Right renal cortex interstitium (tissue), 3 donors: ENCODE measurements at places on chromosomes 1 and 21. TPM values are rescaled to one million over a fixed set of nuclear protein-coding genes. Genes with fewer than 3 reads are reported as not detected.

Gene RPS27
- 3,620 TPM for polyA plus RNA-seq

Gene TCP10L
- polyA plus RNA-seq, result 1.5 TPM

Gene KTI12
- 6.1 TPM for polyA plus RNA-seq

Gene ERICH3
- polyA plus RNA-seq, result 0.67 TPM

Gene CELA2A
- polyA plus RNA-seq, result 0.35 TPM

Gene KRTAP7-1
- polyA plus RNA-seq, result not detected

Gene BARHL2
- polyA plus RNA-seq, result not detected

Gene ELAVL4
- 3.7 TPM for polyA plus RNA-seq

Gene TEX38
- 0.53 TPM for polyA plus RNA-seq

Gene PLEKHA6
- polyA plus RNA-seq, result 45.2 TPM

DNA sequence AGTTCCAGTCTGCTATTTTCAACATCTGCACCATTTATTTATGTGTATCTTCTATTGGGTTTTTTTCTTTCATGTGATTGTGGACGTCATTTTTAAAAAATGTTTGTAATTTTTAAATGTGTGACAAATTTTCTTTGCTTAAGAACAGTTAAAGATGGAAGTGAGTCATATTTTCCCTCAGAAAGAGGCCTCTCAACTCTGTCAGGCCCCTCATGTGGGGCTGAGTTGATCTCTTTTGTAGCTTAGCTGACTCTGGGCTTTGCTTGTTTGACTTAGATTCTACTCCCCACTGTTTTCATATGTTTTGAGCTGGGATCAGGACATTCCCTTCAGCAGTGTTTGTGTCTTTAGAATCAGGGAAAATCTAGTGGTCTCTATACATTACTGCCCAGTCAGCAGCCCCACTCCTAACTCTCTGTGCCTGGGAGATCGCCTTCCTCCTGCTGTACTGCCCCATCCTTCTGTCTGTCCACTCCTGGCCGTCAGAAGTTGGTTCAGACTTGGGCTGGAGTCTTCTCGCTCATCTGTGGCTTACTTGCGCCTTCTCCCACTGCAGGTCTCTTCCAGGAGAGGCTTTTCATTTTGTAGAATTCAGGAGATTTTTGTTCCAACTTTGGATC lies 137.4 kb downstream of the DYRK1A start:
- no peak for DNase-seq

DNA sequence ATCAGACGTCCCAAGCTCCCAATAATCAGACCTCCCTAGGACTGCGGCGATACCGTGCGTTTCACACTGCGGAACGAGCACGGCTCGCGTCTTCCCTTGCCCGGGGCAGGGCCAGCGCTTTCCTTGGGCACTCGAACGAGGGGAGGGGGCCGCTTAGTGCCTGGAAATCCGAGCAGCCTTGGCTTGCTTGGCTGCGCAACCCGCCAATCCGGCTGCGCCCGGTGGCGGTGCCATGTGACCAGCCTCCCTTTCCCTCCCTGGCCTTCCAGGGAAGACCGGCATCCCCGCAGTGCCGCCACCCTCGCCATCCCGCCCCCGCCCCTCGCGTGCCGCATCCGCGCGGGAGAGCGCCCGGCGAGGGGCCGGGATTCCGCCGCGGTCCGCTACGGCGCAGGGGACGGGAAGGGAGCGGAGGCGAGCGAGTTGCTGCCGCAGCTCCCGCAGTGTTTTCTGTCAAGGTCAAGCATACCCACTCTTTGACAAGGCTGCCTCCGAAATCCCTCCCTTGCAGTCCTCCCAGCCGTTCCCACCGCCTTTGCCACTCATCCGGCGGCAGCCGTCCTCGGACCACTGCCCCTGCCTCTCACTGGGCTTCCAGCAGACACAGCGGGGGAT lies 8.3 kb upstream of the RNF19B start:
- no peak for DNase-seq

- DNase-seq, result no peak
These were observed 9.8 kb downstream of the ECE1 start for GRCh38 chr1:21280482-21280881.

GRCh38 chr21:24899138-24899537 lies 708.1 kb downstream of the MRPL39 start:
- no peak for DNase-seq

GRCh38 chr1:54139711-54140110 lies 13.1 kb downstream of the CDCP2 start:
- no peak for DNase-seq

- no peak for DNase-seq
These were observed 86.8 kb downstream of the KIF26B start for GRCh38 chr1:245241526-245242130.

GRCh38 chr1:23699280-23700179 lies 7.9 kb downstream of the RPL11 start:
- no peak for DNase-seq

DNA sequence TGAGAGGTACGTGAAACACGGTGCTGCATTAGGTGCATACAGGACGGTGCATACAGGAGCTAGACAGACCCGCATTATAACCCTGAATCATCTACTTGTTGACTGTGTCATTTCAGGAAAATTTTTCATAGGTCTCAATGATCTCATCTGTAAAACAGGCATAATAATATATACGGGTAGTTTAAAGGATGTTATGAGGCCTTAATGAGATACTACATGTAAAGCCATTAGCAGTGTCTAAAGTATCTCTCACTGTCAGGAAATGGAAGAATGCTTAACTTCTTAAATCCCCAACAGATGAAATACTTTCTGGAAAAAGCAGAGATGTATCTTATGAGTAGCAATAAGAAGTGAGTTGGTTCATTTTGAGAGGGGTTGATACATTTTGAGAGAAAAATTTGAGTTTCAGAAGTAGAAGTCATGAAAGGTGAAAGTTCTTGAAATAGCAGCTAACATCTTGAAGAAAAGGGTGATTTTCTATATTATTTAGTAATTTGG lies 669.6 kb downstream of the PTPRC start:
- DNase-seq, result no peak

DNA sequence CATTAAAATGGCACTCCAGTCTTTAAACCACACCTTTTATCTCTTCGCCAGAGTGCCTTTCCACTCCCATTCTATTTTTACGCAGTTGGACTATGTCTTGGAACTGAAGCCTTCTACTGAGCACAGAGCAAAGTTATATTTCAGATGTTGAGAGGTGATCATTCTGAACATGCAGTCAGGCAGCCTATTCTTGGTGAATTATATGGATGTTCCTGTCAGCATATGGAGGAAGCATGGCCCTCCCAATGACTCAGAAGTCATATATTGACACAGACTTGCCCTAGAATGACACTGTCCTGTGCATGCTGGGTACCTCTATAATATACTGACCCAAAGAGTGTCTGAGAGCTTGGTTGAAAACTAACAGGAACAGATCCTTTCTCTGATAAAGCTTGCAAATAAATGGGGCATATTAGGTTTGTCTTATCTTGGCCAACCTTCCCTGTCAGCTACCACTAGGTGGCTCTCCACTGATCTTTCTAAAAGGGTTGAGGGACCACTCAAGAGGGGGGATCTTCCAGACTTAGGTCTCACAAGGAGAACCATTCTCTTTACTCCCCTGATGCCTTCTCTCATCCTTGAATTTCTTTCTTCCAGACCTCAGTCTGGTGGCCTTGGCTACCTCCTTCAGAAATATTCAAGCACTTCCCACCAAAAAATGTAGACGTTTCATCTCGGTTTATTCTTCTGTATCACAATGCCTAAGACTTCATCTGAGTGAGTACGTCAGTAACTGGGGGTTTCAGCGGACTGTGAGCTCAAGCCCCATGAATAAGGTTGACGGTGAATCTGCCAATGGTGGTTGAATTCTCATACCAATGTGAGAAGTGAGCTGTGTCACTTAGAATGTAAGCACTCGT lies 11.8 kb upstream of the ALG14 start:
- peak; percentile 33 for DNase-seq

DNA sequence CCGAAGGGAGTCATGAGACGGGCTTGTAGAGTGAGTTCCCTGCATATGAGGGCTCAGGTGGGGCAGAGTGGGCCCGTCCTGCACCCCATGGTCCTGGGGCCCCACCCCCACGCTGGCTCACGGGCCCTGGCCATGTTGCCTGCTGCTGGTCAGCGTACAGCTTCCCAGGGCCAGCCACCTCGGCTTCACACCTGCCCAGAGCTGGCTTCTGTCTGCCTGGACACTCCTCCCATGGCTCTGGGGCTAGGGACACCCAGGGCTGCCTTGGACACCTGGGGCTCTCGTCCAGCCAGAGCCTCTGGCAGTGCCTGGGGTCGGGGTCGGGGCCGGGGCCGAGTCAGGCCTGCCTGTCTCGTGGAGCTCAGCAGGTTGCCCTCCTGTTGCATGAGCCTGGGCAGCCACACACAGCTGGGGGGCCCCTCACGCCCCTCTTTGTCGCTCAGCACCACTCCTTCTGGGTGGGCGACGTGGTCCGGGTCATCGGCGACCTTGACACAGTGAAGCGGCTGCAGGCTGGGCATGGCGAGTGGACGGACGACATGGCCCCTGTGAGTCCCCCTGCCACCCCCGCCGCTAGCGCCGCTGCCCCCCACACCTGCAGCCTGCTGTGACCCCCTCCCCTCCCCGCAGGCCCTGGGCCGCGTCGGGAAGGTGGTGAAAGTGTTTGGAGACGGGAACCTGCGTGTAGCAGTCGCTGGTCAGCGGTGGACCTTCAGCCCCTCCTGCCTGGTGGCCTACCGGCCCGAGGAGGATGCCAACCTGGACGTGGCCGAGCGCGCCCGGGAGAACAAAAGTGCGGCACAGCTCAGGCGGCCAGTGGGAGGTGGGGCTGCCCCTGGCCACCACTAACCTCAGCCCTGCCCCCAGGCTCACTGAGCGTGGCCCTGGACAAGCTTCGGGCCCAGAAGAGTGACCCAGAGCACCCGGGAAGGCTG lies 5.5 kb upstream of the MMP23B start:
- DNase-seq, result no peak
